Stimulated activated CD8-positive, alpha-beta memory T cell treated with anti-CD3 and anti-CD28 coated beads, Interleukin-4, amount 100 ng/mL, for 48 hours (primary cell): ENCODE measurements at places on chromosomes 6 and 20.

DNA sequence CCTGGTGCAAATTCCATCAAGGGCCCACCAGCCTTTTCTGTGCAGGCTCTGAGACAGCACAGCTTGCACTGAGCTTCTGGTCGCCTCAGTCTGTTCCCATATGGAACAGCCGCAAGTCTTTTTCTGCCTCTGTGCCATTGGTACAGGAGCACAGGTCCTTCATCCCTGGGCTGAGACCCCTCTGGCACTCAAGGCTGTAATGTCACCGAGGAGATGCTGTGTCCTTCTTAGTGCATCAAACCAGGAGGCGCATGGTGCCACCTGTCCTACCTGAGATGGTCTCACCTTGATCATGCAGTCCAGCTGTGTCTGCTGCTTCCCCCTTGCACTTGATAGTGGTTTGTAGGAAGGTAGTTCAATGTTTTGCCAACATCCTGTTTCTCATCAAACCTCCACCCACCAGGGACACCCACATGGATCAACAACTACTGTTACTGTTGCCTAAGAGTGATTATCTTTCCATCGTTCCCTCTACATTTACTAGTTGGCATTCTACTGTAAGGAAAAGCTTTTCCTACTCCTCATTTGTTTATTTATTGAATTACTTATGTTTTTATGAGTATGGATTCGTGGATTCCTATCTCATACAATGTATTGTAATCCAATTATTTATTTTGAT, 29.0 kb downstream of the FAM50B start:
- no peak for DNase-seq

- DNase-seq, result peak; percentile 35
Measured at GRCh38 chr6:89952105-89952671, 57.9 kb downstream of the GJA10 start.

- no peak for DNase-seq
Measured at GRCh38 chr6:16204653-16205376, 33.6 kb upstream of the GMPR start.

- DNase-seq, result no peak
Measured at GRCh38 chr6:15894973-15895725, 232.3 kb upstream of the DTNBP1 start.

DNA sequence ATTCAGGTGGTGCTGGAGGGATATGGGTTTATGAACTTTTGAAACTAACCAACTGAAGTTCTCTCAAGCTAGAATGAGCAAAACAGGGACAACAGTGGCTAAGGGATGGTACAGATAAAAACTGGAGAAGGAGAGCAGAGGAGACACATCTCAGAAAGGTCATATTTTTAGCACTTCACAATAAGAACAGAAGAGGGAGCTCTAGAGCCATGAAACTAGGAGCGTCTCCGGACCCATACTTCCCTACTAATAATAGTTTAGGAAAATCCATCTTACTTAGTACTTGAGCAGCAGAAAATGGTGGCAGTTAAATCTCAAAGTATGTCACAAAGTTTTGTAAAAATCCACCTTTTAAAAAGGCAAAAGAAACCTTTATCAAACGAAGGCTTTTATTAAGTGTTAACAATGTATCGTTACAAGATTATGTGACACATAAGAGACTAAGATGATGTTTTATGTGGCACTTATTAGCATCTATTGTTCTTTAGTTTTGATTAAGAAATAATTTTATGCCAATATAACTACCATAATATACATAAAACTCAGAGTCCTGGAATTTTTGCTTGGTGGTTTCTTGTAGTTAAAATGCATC, 278.6 kb downstream of the TBC1D32 start:
- no peak for DNase-seq

DNA sequence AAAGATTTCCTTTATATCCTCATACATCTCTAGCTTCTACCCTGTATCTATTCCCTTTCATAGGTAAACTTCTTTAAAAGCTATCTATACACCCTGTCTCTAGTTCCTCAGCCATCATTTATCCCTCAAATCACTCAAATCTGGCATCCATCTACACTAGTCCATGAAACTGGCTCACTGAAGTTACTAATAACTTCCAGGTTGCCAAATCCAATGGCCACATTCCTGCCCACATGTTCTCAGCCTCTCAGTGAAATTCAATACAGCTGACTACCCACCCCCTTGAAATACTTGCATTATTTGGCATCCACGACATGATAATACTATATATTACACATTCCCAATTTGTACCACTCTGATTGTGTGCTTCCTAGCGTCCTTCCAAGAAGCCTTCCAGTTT, 8.7 kb downstream of the REPS1 start:
- DNase-seq, result no peak

DNA sequence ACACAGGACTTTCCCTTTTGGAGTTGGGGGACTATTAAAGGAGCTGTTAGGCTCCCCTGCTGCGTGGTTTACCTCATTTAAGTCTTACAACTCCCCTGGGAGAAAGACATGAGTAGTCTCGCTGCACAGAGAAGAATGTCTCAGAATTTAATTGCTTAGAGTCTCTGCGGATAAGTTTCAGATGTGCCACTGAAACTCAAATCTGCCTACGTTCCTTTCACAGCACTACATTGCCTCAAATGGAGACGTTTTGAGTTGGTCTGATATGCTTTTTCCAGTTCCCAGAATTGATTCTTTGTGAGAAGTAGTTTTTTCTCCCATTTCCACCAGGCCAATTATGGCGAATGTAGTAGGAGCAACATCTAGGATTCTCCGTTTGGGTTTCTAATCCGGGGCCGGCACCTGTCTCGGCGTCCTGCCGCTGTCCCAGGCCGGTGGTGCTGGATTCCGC, 532 bp upstream of the SLC35F1 start:
- DNase-seq, result no peak

DNA sequence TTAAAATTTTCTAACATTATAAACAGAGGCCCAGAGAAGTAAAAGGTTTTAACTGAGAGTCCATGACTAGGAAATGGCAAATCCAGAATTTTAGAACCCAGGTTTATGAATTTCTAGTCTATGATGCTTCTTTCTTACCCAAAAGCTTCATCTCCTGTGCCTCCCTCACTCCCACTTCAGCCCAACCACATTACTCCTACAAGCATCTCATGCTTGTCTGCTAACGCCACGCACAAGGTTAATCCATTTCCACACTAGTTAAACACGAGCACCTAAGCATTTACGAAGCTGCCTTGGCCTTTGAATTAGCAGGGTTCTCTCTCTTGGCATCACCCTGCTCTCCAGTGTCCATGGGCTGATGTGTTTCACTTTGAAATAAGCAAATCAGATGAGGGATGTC, 32.0 kb downstream of the TNFRSF21 start:
- DNase-seq, result no peak

DNA sequence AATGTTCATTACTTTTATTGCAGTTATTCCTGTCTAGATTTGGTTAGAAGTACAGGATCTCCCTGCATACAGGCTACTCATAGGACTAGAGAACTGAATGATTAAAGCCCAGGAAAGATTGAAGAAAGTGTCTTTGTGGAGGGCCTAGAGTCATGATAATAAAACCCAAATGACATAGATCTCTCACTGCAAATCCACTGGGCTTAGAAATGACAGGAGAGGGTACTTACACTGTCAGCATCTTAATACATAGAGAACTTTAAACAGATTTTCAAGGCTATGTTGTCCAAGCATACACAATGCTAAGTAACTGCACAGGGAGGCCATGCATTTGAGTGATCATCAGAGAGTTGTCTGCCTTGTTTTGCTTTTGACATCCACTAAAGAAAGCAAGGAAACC, 383.8 kb upstream of the MAP3K7 start:
- DNase-seq, result no peak

GRCh38 chr20:59667981-59668515, 63.7 kb downstream of the PHACTR3 start:
- DNase-seq, result no peak

- no peak for DNase-seq
Measured at GRCh38 chr6:137911675-137912191, 44.7 kb downstream of the TNFAIP3 start.

- no peak for DNase-seq
Measured at GRCh38 chr20:40808936-40809335, 119.9 kb upstream of the MAFB start.

GRCh38 chr6:143160015-143160414, 99.3 kb downstream of the AIG1 start:
- no peak for DNase-seq

GRCh38 chr6:135633573-135633972, 136.0 kb upstream of the AHI1 start:
- no peak for DNase-seq

DNA sequence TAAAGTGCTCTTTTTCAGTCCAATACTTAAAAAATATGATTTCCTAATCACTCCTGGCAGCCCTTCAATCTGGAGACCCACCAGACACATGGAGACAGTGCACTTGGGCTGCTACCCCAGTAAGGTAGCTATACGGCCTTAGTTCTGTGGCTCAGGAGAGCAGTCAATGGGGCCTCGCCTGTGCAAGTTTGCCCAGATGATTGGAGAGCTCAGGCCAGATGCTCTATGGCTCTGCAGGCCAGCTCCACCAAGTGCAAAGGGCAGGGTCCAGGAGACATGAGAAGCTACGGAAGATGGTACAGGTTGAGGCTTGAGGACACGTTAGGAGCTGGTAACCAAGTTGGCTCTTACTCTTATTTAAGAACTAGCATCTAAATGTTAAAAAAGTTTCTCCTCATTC, 30.7 kb downstream of the STK38 start:
- no peak for DNase-seq

GRCh38 chr20:37880726-37881591, 22.0 kb upstream of the VSTM2L start:
- no peak for DNase-seq
